Stimulated activated CD4-positive, alpha-beta T cell treated with anti-CD3 and anti-CD28 coated beads, TNF-alpha, amount 100 ng/mL, for 1 hour (primary cell): ENCODE measurements at places on chromosomes 7 and 10.
A peak's percentile ranks its signal among the peaks of the same experiment; 100 is the strongest.

GRCh38 chr7:41788556-41788955 is 85.7 kb upstream of the INHBA start:
- no peak for DNase-seq

DNA sequence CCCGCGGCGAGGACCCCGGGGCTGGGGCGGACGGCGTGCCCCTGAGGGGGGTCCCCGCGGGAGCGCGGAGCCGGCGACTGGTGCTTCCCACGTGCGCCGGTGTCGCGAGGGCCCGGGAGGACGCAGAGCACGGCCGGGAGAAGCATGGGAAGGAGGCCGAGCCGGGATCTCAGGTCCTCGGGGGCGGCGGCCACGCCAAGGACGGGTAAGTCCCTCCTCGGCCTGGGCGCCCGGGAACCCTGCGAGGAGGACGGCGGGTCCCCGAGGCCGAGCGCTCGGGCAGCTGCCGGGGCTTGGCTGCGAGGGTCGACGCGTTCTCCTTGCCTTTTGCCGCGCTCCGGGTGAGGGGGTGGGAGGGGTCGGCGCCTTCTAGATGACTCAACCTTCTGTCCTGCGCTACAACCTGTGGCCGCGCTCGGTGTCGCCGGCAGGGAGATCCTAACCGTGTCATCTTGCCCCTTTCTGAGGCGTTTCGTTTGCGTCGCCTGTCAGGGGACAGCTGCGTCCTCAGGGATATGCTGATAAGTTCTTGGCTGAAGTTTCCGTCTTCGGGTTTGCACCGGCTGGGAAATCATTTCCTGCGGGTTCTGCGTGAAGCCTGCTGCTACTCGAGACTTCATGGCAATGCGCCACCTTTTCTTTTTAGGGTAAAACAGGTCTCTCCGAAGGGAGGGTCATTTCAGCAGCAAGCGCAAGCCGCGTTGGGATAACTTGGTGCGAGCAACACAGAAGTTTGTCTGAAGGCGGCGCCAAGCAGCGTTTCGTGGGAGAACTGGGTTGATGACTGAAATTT is 529 bp downstream of the TASOR2 start:
- DNase-seq, result peak; percentile 13

DNA sequence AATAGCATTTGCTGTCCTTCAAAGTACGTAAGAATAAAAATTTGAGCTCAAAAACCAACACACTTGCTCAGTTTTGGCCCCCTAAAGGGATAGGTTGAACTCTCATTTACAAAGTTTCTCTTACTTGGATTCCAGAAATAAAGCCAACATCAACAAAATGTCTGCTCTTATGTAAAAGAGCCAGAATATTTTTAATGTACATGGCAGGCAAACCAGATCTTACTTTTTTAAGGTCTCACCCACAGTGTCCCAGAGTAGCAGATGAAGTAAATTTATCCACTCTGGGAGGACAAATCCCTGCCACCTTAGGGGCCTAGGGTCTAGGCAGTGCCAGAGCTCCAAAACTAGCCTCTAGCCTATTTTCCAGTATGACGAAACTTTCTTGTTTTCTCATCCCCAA is 159.6 kb downstream of the SKAP2 start:
- no peak for DNase-seq

GRCh38 chr7:134699899-134700298 is 53.2 kb downstream of the BPGM start:
- no peak for DNase-seq

DNA sequence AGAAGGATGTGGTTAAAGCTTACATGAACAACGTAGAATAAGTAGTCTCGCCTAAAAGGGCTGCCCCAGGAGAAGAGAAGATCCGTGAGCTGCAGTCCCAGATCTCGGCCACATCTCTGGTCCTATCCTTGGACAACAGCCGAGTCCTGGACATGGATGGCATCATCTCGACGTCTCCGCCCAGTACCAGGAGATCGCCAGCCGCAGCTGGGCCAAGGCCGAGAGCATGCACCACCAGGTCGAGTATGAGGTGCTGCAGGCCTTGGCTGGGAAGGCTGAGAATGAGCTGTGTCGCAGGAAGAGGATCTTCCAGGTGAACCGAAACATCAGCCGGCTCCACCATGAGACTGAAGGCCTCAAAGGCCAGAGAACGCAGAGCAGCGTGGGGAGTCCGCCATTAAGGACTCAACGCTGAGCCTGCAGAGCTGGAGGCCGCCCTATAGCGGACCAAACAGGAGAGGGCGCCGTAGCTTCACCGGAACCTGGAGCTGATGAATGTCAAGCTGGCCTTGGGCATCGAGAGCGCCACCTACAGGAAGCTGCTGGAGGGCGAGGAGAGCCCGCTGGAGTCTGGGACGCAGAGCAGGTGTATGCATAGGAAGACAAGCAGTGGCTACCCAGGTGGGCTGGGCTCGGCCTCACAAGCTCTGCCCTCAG is 22.2 kb downstream of the LIPK start:
- peak; percentile 13 for DNase-seq

DNA sequence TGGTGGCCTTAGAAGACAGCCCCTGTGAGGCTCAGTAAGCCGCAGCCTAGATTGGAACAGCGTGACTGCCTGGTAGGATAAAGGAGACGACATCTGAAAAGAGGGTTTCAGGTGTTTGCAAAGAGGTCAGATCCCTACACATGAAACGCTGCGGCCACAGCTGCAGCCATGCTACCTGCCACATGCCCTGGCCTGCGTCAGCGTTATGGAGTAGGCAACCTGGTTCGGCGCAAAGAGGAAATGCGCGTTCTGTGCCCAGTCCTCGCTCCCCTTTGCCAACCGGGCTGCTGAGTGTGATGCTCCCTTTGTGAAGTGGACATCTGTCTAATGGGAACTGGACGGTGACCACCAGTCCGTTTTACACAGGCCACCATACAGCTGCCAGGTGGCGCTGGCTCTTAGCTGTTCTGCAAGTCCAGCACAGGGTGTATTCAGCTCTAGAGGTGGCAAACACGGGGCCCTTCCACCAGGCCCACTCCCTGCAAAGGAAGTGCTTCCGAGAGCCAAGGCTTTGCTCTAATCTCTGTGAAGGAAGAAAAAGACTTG is 160.3 kb downstream of the CELF2 start:
- no peak for DNase-seq
